ENCODE measurements at places on chromosomes 6 and 20. TPM values are rescaled to one million over a fixed set of nuclear protein-coding genes. Genes with fewer than 3 reads are reported as not detected.

DNA sequence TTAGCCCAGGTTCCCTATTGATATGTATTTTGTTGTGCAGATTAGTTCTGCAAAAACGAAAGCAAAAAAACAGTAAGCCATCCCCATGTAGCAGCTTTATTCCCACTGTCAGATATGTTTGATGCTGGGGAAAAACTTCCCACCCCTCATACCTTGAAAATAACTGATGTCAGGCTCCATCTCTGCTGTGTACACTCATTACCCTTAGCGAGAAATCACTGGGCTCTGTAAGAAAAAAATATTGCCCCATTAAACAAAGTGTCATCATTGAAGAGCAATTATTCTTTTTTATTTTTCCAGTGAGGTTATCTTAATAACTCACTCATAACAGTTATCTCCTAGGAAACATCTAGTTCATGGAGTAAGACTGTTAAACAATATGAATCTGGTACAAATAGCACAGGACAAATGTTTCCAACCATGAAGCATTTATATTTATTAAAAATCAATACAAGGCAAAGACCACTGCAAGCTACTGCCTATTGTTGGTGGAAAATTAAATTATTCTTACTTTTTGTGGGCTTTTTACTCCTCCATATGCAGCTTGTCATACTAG is 268.8 kb downstream of the LMBRD1 start:
- DNase-seq, result no peak

DNA sequence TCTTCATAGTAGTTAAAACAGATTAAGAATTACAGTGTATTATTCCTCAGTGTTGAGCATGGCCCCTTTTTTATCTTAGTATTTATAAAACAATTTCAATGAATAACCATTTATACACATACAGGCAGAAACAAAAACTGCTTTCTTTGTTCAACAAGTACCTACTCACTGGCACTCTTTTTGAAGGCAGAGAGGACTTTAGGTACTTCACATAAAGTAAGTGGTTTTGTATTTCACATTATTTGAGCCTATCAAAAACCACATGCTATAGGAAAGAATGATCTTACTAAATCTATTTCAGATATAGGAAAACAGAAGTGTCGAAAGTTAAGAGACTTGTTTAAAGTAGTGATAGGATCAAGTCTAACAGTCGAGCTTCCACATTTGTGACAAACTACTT is 73.8 kb downstream of the PRKN start:
- no peak for DNase-seq

GRCh38 chr6:3887150-3887700 is 38.1 kb downstream of the FAM50B start:
- no peak for DNase-seq

DNA sequence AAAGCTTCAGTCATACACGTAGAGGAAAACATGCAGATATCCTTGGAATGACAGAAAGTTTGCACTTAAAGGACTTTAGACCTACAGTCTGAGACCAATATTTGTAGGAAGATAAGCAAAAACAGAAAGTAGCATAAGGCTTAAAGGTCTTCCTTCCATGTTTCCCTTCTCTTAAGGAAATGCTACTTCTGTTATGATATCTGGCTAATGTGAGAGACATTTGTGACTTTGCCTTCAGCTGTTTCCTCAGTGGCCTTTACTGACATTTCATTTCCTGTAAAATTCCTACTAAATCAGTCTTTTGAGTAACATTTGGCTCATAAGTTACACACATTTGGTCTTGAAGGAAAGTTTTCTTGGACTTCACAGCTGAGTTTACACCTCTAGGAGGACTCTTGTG is 713.4 kb downstream of the TBC1D32 start:
- DNase-seq, result no peak

DNA sequence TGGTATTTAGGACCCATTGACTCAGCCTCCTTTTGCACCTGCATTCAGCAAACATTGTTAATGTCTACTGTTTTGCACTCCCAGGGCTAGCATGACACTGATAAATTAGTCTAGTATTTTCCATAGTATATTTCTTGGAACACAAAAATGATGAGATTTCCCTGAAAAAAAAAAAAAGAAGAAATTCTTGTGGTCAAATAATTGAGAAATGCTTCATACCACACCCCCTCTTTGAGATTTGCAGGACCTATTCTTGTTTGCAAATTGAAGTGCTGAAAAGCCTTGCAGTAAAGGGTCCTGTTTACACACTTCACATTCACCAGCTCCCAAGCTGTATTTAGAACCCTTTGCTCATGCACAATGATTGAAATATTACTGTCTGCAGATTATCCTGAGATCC is 36.3 kb upstream of the CLIC5 start:
- DNase-seq, result no peak

DNA sequence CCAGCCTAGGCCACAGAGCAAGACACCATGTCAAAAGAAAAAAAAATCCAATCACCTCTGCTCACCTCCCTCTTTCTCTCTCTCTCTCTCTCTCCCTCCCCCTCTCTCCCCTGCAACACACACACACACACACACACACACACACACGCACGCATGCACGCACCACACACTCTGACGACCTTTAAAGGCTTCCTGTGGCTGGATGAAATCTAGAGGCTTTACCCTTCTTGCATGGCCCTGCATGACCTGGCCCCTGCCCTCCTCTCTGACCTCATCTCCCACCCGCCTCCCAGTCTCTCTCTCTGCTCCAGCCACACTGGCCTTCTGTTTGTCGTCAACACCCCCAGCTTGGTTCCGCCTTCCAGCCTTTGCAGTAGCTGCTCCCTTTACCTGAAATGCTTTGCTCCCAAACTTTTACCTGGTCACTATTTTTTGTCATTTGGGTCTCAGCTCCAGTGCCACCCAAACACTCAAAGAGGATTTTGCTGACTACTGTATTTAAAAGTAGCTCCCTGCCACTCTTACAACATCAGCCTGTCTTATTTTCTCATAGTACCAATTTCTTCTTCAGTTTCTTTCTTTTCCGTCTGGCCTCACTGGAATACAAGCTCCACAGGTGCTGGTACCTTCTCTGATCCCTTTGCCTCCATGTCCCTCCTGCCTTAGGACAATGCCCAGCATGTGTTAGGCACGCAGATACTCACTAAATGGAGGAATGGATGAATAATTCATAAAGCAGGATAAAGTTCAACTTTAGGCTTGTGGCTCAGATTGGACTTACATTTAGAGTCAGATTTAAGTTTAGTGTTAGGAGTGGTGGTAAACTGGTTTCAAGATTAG is 4.3 kb upstream of the LTA start:
- no peak for DNase-seq

GRCh38 chr20:23631981-23632710 is 5.6 kb downstream of the CST3 start:
- no peak for DNase-seq

DNA sequence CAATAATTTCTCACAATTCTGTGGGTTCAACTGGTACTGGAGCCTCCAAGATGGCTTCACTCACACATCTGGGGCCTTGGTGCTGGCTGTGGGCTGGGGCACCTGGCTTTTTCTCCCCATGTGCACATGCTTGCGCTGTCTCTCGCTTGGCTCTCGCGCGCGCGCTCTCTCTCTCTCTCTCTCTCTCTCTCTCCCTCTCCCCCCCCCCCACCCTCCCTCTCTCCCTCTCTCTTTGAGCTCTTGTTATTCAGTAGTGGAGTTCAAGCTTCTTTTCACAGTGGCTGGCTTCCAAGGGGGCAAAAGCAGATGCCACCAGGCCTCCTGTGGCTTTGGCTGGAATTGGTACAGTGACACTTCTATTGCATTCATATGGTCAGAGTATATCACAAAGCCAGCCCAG is 10.8 kb upstream of the TBCC start:
- no peak for DNase-seq

DNA sequence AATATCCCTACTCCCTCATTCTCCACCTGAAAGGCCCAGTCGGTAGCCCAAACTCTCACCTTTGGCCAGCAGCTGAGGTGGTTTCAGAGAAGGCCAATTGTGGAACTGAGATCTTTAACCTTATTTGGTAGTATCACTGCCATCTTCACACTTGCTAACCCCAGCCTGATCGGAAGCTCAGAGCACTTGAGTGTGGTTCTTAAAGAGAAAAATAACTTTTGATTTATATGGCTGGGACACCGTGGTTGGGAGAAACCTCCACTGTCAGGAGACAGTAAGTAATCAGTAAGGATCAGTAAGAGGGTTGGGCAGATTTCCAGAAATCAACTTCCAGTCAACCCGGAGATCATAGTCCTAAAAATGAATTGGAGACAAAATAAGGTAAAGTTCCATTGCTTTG is 22.8 kb upstream of the PRSS16 start:
- DNase-seq, result no peak

The FAM184A gene
- total RNA-seq, result 3.7 TPM

The HLA-DOA gene
- 16.7 TPM for total RNA-seq

The NDUFAF5 gene
- total RNA-seq, result 29.7 TPM

The KCNB1 gene
- not detected for total RNA-seq

The SALL4 gene
- total RNA-seq, result 0.06 TPM

The PPP1R14C gene
- 0.09 TPM for total RNA-seq

The MUC22 gene
- total RNA-seq, result not detected

The PRDM1 gene
- total RNA-seq, result 97.1 TPM
